Hematopoietic multipotent progenitor cell treated with erythropoietin and hydrocortisone succinate and interleukin-3 and kit ligand, for 17 days (in vitro differentiated cells): ENCODE measurements at places on chromosomes 1 and 21.

- DNase-seq, result no peak
Observed at GRCh38 chr1:36966242-36966641, 68.1 kb downstream of the GRIK3 start.

DNA sequence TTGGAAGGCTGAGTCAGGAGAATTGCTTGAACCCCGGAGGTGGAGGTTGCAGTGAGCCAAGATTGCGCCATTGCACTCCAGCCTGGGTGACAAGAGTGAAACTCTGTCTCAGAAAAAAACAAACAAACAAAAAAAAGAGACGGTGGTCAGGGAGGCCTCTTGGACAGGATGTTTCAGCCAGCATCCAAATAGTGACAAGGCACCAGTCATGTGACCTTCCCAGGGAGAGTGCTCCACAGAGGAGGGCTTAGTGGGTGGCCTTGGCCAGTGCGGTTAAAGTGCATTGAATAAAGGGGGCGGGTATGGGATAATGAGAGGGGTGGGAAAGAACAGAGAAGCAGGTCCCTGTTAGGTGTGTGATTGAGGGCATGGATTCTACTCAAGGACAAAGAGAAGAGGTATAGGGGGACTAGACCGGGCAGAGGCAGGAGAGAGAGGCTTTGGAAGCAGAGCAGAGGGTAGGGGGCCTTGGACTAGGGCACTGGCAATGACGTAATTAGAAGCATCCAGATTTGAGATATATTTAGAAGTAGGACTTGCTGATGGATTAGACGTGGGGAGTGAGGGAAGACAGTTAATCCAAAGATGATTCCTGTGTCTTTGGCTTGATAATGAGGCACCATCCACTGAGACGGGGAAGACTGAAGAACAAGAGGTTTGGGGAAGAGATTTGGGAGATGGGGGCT lies 12.0 kb upstream of the RYR2 start:
- no peak for DNase-seq

DNA sequence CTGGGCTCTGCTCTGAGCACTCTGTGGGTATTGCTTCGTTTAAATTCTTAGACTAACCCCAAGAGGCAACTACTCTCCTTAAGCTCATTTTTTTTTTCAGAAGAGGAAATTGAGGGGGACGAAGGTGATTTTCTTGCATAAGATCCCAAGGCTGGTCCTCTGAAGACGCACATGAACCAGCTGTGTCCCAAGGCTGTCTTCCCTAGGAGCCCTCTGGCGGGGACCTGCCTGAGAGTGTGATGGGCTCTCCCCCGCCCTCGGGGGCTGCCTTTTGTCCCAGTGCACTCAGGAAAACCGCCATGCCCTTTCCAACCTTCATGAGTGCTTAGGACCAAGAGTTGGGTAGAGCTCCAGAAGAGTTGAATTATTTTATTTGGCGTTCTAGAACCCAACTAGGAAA lies 21.7 kb downstream of the UMODL1 start:
- DNase-seq, result no peak

- no peak for DNase-seq
Observed at GRCh38 chr1:211829343-211830054, 1.1 kb downstream of the LPGAT1 start.

- no peak for DNase-seq
Observed at GRCh38 chr1:49356594-49356993, 579.9 kb upstream of the BEND5 start.

- no peak for DNase-seq
Observed at GRCh38 chr21:42124081-42124480, 53.0 kb downstream of the UMODL1 start.

- DNase-seq, result no peak
Observed at GRCh38 chr21:42112857-42113256, 41.7 kb downstream of the UMODL1 start.

GRCh38 chr1:26197813-26198212 lies 7.4 kb downstream of the CATSPER4 start:
- no peak for DNase-seq

- DNase-seq, result no peak
Observed at GRCh38 chr1:92502247-92502646, 15.5 kb upstream of the GFI1 start.

GRCh38 chr21:36744560-36745231 lies 45.8 kb downstream of the SIM2 start:
- no peak for DNase-seq
